ENCODE measurements at places on chromosomes 1 and 21.

- DNase-seq, result no peak
These were observed 70.7 kb downstream of the EVA1C start for GRCh38 chr21:32483293-32483595.

GRCh38 chr1:151624783-151625182 is 12.9 kb downstream of the SNX27 start:
- no peak for DNase-seq

DNA sequence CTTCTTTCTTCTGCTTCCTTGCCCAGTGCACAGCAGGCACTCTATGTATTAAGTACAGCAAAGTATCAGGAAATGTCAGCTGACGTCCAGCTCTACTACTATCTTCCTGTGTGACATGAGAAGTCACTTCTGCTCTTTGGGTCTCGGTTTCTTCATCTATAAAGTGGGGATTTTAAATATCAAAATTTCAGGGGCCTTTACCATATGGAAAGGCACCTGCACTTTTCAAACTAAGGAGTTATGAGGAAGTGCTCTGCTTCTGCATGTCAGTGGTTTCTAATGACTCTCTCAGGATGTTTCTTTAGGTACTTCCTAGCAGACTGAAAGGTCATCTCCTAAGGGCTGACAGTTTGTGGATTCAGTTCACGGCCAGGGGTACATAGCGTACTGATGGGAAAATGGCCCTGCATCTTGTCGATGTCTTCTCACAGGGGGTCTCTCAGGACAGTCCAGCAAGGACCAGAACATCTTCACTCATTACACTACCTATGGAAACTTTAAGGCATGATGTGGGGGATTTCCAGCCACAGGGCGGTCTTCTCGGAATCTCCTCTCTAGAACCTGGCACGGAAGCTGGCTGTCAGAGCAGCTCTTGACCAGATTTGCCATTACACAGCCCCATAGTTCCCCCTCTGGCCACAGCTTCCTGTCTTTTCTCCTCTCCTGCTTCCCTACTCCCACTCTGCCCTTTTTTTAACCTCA is 42.0 kb upstream of the MTF1 start:
- no peak for DNase-seq

DNA sequence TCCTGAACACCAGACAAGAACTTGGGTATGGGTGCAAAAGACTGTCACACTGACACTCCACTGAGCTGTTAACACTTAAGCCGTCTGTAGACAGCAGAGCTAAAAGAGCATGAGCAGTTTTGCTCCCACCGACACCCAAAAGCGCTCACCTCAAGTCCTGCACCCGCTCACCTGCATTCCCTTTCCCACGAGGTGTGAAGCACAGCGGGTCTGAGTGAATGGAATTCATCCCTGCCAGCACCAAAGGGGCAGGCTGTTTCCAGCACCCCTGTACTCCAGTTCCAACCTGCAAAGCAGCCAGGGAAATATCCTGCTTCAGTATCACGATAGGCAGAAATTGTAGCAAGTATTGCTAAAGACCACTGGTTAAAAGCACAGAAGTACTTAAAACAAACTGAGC is 28.8 kb downstream of the KRTAP21-3 start:
- DNase-seq, result no peak

GRCh38 chr1:152654110-152654509 is 9.1 kb upstream of the LCE2D start:
- DNase-seq, result peak; percentile 12

DNA sequence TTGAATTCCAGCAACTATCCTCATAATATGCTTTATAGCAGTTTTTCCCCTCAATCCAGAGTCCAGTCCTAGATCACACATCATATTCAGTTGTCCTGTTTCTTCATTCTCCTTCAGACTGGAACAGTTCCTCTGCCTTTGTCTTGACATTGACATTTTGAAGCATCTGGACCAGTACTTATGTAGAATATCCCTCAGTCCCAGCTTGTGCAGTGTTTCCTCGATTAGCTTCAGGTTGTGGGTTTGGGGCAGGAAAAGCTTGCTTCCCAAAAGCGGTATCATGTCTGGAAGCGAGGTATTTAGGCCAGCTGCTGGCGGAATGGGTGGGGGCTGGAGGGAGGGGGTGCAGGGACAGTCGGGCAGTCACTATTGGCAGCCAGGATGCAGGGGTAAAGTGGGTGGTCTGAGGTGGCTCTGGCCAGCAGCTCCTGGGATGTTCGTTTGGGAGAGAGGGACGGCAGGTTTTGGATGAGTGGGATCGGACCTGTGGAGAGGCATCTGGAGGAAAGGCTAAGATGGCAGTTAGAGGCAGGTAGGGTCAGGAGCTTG is 6.5 kb downstream of the THEMIS2 start:
- DNase-seq, result no peak
